ENCODE measurements at places on chromosomes 12 and 14. TPM values are rescaled to one million over a fixed set of nuclear protein-coding genes. Genes with fewer than 3 reads are reported as not detected.
A peak's percentile ranks its signal among the peaks of the same experiment; 100 is the strongest.

- no peaks in the 10 kb centered on the region for H3K27me3 ChIP-seq
- H3K4me3 ChIP-seq, result no peak overlapping the region
- H3K4me1 ChIP-seq, result peaks cover 14% of the 10 kb centered on the region
- H3K36me3 ChIP-seq, result no peaks in the 10 kb centered on the region
- DNase-seq, result peak; percentile 34
- H3K27ac ChIP-seq, result no peak overlapping the region
Observed at GRCh38 chr14:76985540-76986230, 42.8 kb downstream of the IRF2BPL start.

FAM181A gene
- not detected for total RNA-seq

GRCh38 chr12:88207921-88208620, 66.0 kb downstream of the TMTC3 start:
- peak overlapping the region; percentile 18 for H3K27ac ChIP-seq
- no peaks in the 10 kb centered on the region for H3K27me3 ChIP-seq
- no peak overlapping the region for H3K4me3 ChIP-seq
- no peaks in the 10 kb centered on the region for H3K36me3 ChIP-seq
- peaks cover 14% of the 10 kb centered on the region for H3K4me1 ChIP-seq
- peak; percentile 79 for DNase-seq

SMCO2 gene
- not detected for total RNA-seq

- no peak overlapping the region for H3K4me3 ChIP-seq
- DNase-seq, result no peak
- H3K4me1 ChIP-seq, result no peaks in the 10 kb centered on the region
- no peaks in the 10 kb centered on the region for H3K36me3 ChIP-seq
Observed at GRCh38 chr12:89047856-89048418, 304.4 kb downstream of the DUSP6 start.

DNA sequence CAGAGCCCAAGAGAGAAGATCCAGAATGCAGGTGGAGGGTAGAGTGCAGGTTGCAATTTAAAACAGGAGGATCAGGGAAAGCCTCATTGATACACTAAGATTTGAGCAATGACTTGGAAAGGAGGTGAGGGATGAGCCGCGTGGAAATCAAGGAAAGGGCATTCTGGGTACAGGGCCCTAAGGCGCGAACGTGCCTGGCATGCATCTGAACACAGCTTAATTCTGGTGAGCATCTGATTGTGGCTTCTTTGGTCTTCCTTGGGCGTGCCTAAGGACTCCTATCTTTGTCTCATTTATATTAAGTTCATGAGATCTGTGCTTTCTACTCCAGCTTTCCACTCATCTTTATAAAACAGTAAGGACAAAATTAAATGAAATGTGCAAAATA, 79.3 kb downstream of the NTF3 start:
- DNase-seq, result no peak
- no peaks in the 10 kb centered on the region for H3K27me3 ChIP-seq
- peaks cover 7% of the 10 kb centered on the region for H3K4me1 ChIP-seq
- peaks cover 3% of the 10 kb centered on the region for H3K36me3 ChIP-seq
